ENCODE measurements at places on chromosomes 5 and 9.

DNA sequence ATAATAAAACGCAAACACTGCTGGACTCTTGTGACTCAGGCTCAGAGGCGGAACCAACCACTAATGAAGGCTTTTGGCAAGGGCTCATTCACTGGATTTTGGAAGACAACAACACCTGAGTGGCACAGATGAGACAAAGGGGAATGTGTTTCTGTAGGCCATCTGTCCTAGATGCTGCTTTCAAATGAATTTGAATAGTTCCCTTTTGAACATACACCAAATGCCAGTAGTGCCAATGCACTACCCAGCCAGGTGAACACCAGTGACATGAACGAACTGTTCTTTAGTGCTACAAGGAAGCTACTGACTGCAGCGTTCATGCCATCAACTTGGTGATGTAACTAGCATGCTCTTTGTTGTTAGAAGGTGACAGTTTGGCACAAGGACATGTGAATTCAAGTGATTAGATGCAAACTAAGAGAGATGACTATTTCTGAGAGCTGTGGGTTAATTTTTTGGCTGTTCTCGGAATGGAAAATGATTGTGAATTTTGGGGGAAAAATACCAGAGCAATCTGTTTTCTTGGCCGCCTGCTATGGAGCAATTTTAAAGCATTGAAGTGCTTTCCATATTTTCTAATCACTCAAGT, 173.7 kb downstream of the SLC24A2 start:
- no peak for DNase-seq

DNA sequence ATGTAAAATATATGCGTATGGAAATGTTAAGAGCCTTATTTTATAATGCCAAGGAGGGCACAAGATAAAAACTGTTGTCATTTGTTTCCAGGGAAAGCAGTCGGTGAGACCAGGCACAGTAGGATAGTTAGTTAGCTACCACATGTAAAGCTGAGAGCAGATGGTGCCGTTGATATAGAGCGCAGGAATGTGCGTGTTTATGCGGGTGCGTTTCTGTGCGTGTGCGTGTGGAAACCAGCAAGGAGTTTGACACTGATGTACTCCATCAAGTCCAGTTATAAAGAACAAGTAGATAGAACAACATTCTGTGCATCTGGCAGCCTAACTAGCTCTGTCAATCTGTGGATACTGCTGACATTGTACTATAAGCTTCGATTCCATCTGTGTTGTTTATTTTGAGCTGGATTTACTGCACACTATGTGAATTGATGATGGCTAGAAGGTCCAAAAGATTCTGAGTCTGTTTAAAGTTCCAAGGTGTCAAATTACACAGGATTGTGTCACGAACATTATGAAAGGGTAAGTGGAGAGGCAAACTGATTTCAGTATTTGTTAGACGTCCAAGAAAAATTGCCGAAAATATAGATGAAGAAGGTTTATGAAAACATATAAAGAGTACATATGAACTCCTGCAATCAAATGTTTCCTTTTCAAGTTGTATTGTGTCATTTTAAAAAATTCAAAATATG, 494.9 kb upstream of the MEF2C start:
- DNase-seq, result no peak

- no peak for DNase-seq
Measured at GRCh38 chr5:63055421-63055820, 476.8 kb downstream of the LRRC70 start.

DNA sequence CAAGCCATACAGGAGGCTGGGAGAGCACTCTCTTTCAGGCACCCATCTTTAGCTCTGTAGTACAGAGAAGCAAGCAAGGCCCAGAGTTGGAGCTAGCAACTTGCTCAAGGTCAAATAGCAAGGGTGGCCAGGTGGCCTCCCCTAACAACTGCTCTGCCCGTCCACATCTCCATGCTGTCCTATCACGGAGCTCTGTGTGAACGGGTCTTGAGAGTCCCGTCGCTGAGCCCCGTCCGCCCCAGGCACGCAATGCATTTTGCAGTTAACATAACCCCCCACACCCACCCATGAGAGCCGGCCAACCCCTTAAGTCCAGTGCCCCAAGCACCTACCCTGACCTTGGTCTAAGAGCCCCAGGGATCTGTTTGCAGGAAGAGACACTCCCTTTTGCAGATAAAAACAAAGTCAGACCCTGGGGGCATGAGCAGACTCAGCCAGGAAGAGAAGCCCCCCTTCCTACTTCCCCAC, 1.5 kb downstream of the RNF44 start:
- DNase-seq, result peak; percentile 31

DNA sequence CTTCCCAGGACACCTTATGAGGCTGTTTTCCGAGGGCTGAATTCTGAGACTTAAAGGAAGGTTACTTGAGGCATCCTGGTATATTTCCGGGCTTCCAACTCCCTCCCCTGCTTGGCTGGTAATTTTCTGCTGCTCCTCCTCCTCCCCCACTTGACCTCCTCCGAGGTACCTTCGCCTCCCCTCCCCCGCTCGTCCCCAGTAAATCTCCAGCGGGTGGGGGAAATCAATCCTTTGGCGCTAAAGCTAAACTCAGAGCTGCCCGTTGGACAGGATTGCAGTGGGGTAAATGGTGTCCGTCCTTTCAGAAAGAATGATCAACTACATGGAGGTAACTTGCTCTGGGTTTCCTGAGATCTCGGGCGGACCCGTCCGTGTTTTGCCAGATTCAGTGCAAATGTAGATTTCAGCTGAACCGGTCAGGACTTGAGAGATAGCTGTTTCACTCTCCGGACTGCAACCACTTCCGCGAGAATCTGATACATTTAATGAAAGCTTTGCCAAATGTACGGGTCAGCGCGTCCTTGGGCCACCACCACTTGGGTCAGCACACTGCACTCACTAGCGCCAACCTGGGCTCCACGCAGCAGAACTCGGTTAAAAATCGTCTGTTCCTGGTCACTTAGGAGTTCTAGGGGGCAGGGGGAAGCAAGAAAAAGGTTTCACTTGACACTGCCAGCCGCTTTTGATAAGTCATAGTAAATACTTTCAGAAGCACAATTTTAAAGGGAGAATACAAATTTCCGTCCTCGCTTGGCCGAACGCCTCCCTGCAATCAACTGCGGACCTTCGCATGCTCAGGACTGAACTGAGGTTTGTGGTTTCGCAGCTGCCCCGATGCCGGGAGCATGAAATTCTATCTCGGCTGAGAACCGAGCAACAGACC, 4.6 kb upstream of the ISL1 start:
- no peak for DNase-seq

GRCh38 chr9:125630436-125630835, 76.6 kb downstream of the MAPKAP1 start:
- DNase-seq, result no peak

- no peak for DNase-seq
Measured at GRCh38 chr9:76227156-76227555, 167.1 kb downstream of the RFK start.

DNA sequence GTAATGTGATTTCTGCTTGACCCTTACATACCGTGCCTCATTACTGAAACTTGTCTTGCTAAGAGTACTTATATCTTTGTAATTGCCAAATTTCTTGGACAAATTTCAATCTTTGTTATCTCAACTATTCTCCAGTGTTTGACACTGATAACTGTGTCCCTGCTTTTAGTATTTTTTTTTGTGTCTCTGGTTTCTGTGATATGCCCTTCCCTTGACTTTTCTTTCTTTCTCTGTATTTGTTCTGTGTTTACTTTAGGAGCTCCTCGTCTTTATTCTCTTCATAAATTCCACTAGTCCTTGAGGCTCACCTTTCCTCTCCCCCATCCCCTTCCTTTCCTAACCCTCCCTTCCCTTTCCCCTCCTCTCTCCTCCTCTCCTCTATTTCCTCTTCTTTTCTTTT, 123.7 kb upstream of the FBXL17 start:
- DNase-seq, result no peak

GRCh38 chr5:134374232-134374631, 2.9 kb downstream of the UBE2B start:
- peak; percentile 22 for DNase-seq

DNA sequence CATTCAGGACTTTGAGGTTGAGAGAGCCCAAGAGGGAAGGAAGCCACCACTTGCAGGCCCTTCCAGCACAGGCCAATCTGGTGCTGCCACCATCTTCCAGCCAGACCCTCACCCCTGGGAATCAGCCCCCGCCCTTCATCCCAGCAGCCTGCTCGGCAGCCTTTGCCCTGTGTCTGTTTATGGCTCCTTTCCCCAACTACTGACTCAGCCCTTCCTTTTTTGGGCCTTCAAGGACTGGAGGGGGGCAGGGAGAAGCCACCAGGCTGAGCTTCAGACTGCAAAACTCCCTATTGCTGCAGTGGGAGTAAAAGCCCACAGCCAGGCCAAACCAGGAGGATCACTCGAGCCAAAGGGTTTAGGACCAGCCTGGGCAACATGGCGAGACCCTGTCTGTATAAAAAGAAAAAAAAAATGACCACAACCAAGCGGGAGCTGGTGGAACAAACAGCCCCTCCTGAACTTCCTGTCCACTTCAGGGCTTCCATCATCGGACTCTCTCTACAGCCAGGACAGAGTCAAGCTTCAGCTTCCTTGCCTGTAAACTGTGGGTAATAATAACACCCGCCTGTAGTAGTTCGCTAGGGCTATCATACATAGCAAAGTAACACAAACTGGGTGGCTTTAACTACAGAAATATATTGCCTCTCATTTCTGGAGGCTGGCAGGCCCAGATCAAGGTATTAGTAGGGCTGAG, 85.9 kb upstream of the IL17B start:
- DNase-seq, result no peak

DNA sequence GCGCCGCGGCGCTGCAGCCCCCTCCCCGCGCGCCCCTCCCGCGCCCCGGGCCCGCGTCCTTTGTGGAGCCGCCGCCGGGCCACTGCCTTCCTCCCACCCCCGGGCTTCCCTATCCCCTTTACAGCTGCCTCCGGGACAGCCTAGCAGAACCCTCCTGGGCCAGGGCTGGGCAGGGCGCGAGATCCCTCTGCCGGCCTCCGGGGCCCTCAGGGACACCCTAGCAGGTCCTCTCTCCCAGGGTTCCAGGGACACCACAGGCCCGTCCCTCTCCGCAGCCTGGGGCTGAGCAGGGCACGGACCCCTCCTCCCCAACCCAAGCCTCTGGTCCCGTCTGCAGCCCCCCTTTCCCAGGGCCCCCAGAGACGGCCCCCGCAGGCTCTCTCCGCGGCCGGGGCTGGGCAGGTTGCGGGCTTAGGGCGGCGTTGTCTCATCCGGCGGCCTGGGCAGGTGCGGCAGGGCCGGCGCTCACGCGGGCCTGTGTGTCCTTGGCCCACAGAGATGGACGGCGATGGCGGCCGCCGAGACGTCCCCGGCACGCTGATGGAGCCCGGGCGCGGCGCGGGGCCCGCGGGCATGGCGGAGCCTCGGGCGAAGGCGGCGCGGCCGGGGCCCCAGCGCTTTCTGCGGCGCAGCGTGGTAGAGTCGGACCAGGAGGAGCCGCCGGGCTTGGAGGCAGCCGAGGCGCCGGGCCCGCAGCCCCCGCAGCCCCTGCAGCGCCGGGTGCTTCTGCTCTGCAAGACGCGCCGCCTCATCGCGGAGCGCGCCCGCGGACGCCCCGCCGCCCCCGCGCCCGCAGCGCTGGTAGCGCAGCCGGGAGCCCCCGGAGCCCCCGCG, 710 bp downstream of the WNK2 start:
- DNase-seq, result peak; percentile 19

DNA sequence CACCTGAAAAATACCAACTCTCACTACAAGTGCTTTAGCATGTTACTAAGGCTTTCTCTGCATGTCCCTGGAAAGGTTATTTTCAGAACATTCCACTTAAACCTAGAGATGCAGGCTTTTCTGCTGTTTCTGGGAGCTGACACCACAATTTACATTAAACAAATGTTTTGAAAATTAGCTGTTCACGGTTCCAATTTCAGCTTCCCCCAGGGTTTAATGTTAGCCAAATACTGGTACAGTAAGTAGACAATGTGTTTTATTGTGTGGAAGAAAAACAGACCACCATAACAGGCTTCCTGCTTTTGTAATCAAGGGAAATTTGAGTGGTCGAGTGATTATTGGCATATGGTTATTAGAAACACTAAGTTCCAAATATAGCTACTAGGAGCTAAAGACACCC, 32.0 kb downstream of the MACROH2A1 start:
- no peak for DNase-seq

DNA sequence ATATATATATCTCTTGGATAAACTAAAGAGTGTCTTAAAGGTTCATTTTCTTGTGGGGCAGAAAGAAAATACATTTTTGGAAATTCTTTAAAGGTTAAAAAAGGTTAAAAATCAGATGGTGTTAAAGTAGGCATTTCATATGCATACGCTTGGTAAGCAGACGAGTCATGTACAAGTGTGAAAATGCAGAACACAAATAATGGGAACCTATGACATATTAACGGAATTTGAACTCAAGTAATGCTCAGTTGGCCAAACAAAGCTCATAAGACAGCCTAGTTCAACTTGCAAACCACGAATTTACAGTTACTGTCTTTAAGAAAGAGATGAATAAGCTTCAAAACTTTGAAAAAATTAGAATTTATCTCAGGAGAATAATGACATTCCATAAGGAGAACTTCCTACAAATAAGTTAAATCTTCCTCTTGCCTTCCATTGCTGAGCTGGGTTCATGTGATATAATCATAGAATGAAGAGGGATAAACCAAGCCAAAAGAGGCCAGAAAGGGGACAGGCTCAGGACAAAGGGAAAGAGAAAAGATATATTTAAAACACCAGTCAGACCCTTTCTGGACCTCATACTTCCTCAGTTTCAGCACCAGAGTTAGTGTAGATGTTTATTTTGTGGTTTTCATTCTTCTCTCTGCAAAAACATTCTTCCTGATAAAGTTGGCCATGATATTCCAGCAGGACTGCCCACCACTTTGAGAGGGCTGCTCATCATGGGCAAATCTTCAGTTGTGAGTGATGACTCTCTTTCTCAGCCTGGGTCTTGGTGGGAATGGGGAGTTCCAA, 256.7 kb upstream of the CD180 start:
- no peak for DNase-seq

- DNase-seq, result no peak
Measured at GRCh38 chr5:100516285-100516684, 18.9 kb upstream of the FAM174A start.

DNA sequence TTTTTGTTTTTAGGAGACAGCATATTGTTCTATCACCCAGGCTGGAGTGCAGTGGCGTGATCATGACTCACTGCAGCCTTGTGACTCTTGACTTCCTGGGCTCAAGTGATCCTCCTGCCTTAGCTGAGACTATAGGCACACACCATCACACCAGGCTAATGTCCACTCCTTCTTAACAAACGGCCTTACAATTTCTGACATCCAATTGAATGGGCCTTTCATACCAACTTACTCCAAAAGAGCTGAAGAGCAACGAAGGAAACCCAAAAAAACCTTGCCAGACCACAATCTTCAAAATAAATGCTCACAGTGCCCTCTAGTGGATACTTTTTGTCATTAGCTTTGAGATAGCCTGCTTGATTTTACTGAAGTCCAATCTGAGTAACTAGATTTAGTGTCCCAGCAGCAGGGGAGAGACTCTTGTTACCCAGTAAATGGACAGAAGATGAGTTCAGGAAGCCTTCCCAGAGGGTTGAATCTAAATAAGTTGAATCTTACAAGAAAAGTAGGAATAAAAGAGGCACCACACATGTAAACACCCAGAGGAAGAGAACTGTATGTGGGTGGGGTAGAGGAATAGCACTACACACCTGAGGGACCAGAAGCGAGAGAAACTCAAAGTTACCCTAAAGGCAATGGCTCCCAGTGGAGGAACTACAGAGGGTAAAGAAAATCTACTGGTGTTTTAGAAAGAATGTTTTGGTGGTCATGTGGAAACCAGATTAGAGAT, 9.3 kb downstream of the ZNF622 start:
- peak; percentile 60 for DNase-seq

Data from activated CD4-positive, alpha-beta memory T cell treated with anti-CD3 and anti-CD28 coated beads for 36 hours (primary cell).